ENCODE measurements at places on chromosomes 4 and X.

DNA sequence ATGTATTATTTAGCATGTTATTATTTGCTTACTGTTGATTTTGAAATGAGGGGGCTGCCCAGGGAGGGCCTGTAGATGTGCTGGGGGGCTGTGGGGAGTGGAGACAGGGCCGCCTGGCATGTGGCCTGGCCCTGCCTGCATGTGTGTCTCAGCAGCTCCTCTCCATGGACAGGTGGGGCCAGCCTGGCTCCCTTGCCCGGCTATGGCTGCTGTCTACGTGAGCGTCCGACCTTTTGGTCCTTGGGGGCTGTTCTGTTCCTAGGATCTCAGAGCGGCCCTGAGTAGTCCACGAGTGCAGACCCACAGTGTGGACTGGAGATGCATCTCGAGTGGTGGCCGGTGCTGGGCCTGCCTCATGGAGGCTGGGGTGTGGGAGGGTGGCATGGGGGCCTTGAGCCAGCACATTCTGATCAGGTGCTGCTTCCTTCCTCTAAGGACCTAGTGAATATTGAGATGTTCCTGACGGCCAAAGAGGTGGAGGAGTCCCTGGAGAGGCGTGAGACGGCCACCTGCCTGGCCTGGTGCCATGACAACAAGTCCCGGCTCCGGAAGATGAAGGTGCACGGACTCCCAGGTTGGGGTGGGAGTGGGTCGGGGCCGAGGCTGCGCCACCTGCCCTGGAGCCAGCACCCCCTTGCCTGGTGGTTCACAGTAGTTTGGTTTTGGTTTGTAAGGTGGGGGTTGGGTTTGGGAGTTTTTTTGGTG, 24.9 kb upstream of the UVSSA start:
- DNase-seq, result no peak

GRCh38 chrX:44113337-44113736, 140.1 kb upstream of the NDP start:
- no peak for DNase-seq

DNA sequence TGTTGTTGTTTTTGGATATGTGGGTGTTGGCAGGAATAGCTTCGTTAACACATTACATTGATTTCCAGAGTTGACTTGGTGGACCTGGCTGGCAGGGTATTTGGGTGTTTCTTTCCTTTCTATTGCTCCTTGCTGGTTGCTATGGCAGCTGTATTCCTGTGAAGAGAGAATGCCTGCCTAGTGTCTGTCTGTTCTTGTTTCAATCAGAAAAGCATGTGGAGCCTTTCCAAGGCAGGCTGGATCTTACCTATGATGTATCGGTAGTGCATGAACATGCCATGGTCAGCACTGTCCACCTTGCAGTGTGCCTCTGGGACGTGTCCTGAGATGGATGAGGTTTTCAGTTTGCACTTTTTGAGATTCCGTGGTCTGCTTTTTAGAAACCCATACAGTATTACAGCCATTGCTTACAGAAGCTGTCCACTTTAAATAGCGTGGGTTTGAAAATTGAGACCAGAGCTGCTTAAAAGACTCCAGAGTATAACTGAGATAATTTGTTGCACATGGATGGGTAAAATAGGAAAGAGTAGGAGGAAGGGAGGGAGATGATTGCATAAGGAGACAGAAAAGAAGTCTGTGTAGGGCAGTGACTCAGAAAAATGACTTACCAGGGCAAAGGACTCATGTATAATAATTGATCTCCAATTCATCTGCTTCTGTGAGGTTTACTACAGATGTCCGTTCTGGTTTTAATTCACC, 20.0 kb upstream of the AADAT start:
- no peak for DNase-seq

DNA sequence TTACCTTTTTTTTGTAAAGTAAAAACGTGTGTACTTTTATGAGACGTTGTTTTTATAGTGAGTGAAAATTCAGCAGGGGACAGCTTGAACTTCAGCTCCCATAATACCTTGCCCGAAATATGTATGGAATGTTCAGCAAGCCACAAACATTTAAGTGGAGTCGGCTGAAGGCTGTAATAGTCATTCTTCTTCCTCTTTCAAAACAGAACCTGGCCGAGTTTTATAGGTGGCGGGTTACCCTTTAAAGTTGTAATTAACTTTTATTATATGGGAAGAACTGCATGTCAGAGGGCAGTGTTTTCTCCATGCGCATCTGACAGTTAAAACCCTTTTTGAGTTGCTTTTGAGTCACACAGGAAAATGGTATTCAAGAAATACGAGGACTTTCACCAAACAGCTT, 50.7 kb downstream of the CLDN34 start:
- no peak for DNase-seq

DNA sequence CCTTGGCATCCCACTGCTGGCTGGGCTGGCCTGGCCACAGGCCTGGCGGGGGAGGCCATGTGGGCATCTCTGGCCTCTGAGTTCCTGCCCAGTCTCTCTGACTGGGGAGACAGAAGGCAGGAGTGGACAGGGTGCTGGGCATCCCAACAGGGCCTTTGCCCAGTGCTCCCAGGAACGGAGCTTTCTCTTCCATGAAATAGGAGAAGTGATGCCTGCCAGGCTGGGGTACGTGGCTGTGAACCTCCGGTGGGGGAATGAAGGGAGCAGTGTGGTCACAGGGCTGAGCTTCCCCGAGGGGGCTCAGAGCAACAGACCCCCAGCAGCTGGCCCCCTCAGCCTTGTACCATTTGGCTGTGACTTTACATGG, 40.4 kb upstream of the HMX1 start:
- no peak for DNase-seq

DNA sequence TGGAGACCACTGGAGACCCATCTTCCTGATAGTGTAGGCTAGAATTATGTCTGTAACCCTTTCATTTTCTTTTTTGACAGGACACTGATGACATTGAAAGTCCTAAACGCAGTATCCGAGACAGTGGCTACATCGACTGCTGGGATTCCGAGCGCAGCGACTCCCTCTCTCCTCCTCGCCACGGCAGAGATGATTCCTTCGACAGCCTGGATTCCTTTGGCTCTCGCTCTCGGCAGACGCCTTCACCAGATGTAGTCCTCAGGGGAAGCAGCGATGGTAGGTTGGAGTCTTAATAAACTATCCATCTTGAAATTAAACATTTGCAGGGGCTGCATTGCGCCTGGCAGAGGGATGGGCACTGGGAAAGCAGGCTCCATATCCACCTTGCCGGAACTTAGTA, 75.4 kb downstream of the LIMCH1 start:
- no peak for DNase-seq

GRCh38 chrX:45515262-45516215, 314.9 kb upstream of the DIPK2B start:
- DNase-seq, result peak; percentile 5

DNA sequence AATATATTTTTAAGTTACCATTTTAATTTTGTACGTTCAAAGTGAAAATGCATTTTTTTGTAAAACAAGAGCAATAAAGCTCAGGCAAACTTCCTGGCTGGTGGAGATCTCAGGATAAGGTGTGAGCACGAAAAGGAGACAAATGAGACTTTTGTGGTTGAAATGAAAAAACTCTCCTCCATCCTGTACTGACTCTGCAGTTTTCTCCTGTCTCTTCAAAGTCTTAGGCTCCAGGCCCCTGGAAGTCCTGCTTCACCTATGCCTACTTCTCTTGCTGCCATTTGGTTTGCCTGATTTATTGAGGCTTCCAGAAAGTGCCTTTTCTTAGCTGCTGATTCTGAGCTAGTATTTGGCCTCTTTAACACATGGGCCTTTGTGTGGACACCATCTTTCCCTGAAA, 77.7 kb downstream of the MAML3 start:
- DNase-seq, result no peak

DNA sequence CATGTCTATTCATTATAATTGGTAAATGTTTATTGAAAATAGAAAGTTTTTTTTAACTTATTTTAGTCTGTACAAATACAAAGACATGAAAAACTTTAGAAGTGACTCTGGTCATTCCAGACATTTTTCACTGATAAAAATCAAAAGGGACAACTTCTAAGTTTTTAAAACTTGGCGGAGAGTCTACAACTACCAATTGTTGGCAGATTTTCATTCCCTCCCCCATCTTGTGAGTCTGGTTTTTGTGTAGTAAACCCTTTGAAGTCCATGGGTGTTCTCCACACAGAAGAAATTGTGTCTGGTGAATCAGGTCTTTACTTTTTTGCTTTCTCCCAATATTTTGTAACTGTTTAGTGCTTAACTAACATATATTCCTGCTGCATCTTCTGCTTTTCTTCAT, 336.5 kb downstream of the PDGFC start:
- no peak for DNase-seq

DNA sequence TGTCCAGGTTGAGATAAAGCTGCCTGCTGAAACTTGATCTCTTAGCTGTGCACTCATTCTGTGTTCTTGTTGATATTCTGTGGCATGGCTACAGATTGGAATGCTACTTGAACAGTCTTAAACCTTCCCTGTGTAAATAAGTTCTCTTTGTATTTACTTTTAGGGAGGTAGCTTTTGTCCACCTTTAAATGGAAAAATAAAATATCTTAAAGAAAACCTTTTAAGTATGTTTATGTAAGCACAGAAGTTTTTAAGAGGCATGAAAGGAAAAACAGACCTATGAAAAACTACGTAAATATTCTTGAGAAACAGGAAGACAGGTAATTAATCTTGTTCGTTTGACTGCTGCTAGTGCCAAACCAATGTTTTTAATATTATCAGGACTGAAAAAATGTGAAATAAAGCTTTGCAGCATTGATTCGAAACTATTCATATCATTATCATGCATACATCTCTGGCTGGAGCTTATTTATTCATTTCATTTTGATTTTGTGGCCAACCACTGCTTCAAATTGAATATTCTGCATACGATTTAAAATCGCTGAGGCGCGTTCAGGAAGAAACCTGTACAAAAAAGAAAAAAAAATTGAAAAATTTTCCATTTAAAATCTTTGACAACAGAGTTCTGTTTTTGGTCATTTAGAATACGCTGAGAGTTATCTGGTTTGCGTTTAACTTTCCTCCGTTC, 17.8 kb downstream of the HSD17B13 start:
- no peak for DNase-seq

GRCh38 chr4:173424899-173425805, 26.2 kb upstream of the SCRG1 start:
- no peak for DNase-seq

GRCh38 chr4:52107745-52108144, 56.6 kb downstream of the SPATA18 start:
- no peak for DNase-seq

DNA sequence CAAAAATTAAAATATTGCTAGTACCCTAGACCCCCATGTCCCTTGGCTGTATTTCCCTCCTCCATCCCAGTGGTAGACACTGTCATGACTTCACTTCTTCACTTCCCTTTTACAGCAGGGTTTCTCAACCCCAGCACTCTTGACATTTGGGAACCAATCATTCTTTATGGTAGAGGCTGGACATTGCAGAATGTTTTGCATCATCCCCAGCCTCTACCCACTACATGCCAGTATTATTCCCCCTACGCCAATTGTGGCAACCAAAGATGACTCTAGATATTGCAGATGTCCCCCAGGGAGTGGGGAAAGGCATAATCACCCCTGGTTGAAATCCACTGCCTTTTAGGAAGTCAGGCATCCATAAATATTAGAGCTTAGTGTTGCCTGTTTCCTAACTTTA, 138.6 kb downstream of the AMELX start:
- DNase-seq, result no peak

DNA sequence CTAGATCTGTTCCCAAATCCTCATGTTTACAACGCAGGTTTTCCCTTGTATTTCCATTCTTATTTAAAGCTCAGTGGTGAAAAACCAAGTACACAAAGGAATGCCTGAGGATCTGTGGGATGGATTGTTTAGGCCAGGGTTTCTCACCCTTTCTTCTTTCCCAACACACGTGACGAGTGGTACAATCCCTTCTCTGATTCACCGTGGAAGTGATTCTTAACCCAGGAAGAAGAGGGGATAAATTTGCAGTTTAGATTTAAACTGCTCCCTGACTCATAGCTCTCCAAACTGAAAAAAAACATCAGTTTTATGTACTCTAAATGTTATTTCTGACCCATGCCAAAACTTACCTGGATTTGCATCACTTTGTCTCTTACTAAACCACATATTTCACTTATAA, 17.0 kb downstream of the PAQR3 start:
- DNase-seq, result no peak

DNA sequence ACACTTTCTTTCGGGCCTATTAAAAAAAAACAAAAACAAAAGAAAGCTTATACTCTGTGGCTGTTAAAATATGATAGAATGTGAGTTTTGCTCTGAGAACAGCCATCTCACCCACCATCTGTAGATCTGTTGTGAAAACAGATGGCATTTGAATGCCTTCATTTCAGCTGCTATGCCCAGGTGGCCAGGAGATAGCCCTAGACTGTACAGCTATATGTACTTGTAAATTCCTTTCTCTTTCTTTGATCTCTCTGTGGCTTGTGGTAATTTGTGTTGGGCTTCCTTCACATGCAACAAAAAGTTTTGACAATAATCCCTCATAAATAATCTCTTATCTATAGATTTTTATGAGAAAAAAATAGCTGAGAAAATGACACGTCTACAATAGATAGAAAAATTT, 38.1 kb downstream of the PNPLA4 start:
- no peak for DNase-seq

GRCh38 chr4:95531141-95531540, 17.6 kb downstream of the UNC5C start:
- DNase-seq, result no peak

GRCh38 chr4:165906272-165906671, 33.2 kb downstream of the TLL1 start:
- no peak for DNase-seq

DNA sequence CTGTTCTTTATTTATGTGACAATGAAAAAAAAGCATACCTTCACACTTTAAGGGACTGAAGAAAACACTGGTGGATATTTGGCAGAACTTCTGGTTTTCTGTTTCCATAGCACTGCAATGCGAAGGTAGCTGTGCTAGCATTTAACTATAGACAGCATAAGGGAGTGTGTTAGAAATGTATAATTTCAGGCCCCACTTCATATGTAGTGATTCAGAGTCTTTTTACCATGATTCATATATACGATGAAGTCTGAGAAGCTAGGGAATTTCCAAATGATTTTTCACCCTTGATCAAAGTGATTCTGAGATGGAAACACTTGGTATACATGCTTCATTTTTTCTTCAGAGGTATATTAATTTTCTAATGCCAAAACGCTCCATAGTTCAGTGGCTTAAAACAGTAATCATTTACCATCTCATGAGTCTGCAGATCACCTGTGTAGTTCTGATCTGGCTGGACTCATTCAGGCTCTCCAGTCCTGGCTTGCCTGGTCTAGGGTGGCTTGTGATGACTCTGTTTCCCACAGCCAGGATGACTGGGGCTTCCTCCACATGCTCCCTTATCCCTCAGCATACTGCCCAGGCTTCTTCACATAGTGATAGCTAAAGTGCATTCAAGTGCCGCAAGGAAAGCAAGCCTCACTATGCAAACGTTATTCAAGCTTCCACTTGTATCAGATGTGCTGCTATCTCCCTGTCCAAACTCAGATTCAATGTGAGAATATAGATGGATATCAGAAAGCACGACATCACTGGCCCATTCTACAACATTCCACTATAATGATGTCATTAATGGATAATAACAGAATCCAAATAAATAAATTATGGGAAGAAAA, 790.1 kb downstream of the TECRL start:
- no peak for DNase-seq

- no peak for DNase-seq
Observed at GRCh38 chrX:81205551-81205950, 3.6 kb downstream of the SH3BGRL start.
